ENCODE measurements at places on chromosomes 16 and 17.
A peak's percentile ranks its signal among the peaks of the same experiment; 100 is the strongest.

DNA sequence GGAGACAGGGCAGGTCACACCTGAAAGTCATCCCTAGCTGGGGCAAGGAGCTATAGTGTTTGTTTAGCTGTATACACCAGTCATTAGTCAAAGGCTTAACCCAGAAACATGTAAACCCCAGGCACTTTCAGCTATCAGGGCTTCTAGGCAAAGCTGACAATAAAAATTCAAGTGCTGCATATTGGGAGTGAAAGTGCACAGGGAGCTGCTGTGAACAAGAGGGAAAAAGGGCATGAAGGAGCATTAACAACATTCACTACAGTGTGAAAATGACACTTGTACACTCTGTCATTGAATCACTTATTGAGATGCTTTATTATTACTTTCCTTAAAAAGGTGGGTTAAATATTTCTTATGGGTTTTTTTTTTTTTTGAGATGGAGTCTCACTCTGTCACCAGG, 92.8 kb downstream of the HS3ST3B1 start:
- DNase-seq: no peak

DNA sequence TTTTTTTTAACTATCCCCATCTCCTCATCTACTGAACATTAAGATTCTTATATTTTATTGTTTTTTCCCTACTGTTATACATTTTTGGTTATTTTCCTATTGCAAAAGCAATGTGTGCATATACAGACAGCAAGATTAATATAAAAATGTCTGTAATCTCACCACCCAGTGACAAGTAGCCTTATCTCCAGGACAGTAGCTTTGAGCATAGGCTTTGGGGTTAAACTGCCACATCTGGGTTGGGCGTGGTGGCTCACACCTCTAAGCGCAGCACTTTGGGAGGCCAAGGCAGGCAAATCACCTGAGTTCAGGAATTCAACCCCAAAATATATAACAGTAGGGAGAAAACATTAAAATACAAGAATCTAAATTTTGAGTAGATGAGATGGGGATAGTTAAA, 27.4 kb upstream of the SSTR2 start:
- no peak for DNase-seq

DNA sequence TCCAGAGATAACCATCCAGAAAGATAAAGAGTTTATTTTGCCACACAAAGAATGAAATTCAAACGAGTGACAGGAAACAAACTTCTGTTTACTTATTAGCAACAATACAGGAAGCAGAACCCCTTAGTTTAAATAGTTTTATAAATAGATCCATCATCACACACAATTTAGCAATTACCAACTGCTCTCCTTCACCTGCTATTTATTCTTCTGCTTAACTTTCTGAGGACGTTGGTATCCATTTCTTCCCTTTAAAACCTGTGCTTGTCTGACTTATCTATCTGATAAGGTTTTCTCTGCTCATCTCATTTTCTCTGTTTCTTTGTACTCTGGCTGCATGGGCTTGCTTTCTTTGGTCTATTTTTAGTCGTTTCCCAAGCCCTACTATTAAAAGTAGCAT, 4.3 kb upstream of the ADAMTS18 start:
- no peak for DNase-seq

DNA sequence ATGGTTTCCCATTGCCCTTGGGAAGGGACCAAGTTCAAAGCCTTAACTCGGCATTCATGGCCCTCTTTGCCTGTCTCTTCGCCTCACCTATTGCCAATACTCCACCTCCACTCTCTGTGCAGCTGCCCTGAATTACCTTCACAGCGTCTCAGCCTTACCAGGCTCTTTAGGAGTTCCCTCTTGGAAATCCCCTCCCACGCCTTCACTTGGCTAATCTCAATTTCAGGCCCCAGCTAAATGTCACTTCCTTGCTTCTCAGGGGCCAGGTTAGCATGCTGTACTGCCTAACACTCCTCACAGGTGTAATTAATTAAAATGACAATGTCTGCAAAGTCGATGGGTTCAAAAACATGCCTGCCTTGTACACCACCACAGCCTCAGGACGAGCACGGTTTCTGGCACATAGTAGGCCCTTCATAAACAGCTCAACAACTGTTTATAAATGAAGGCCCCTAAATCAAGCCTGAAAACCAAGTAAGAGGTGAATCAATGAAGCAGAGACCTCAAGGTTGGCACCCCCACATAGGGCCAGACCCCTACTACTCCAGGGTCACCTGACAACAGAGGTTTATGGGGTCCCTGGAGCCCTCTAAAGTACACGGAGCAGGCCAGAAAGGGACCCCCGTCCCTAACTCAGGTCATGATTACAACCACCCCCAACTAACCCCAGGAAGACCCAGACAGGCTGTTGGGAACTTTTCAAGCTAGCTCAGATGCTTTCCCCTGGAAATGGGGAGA, 11.2 kb upstream of the EEF2K start:
- DNase-seq: no peak

GRCh38 chr16:50525716-50526115, 22.5 kb upstream of the NKD1 start:
- no peak for DNase-seq

DNA sequence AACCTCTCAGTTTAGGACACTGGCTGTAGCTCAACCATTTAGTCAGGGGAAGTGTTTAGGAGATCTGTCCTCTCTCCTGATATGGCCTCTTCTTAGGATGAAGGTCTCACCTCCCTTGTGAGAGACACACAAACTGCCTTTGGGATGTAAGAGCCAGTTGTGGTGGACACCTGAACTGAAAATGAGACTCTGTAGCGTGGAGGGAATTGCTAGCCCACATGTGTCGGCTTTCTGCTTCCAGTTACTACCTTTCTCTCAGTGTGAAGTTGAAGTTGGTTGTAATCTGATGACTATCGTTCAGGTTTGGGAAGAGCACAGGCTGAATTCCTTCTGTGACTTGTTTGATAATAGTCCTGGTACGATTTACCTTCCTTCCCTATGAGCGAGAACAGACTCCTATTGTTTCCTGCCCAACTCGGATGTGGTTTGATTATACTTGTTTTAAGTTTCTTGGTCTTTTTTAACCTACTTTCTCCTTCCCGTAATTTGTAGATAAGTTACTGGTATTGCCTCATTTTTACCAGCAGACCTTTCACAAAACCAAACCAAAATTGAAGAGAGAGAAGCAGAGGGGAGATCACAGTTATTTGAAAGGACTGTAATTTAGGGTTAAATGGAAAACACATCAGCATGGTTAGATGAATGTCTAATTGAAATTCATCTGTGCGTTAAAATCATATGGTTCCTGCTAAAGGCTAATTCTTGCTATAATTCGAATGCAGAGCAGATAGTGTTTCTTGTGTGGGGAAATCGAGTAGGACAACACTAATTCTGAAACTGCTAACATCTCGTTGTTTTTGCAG, 43.2 kb downstream of the CLEC16A start:
- DNase-seq: no peak

GRCh38 chr16:51163894-51164566, 13.0 kb upstream of the SALL1 start:
- no peak for DNase-seq

GRCh38 chr17:63550817-63551639, 751 bp downstream of the DCAF7 start:
- DNase-seq: peak; percentile 49

- no peak for DNase-seq
These were observed 217.4 kb downstream of the RPTOR start for GRCh38 chr17:80762076-80762475.

- no peak for DNase-seq
These were observed 28.6 kb upstream of the PIK3R6 start for GRCh38 chr17:8896087-8896486.

DNA sequence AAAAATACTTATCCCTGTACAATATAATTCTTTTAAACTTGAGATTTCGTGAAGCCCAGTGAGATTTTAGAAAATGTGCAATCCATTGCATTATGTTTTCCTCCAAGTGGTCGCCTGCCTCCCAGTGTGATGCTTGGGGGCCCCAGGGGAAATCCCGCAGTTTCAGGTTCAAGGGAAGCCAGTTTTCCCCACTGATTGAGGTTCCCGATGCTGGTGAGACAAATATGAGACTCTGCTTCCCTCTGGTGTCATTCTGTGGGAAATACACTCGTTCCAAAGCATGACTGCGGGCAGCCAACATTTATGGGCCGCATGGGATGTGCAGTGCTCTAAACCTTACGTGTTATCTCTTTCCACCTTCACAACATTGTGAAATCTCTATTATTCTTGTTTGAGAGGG, 200.8 kb downstream of the PRKCB start:
- no peak for DNase-seq

- DNase-seq: no peak
These were observed 28.3 kb upstream of the RPTOR start for GRCh38 chr17:80516171-80516932.

GRCh38 chr17:10623737-10624338, 33.3 kb downstream of the MYH3 start:
- no peak for DNase-seq

GRCh38 chr17:58320570-58321323, 7.8 kb downstream of the TSPOAP1 start:
- no peak for DNase-seq

GRCh38 chr16:75189638-75190245, 17.2 kb downstream of the CTRB2 start:
- no peak for DNase-seq

GRCh38 chr16:66859397-66860068, 15.3 kb downstream of the CA7 start:
- no peak for DNase-seq

GRCh38 chr17:80284631-80285030, 24.0 kb downstream of the RNF213 start:
- DNase-seq: no peak

- no peak for DNase-seq
These were observed 4.8 kb downstream of the PRR11 start for GRCh38 chr17:59160157-59161025.

- DNase-seq: no peak
These were observed 27.0 kb upstream of the MMD start for GRCh38 chr17:55448681-55449080.

- DNase-seq: no peak
These were observed 4.0 kb downstream of the WNT3 start for GRCh38 chr17:46814446-46814845.

DNA sequence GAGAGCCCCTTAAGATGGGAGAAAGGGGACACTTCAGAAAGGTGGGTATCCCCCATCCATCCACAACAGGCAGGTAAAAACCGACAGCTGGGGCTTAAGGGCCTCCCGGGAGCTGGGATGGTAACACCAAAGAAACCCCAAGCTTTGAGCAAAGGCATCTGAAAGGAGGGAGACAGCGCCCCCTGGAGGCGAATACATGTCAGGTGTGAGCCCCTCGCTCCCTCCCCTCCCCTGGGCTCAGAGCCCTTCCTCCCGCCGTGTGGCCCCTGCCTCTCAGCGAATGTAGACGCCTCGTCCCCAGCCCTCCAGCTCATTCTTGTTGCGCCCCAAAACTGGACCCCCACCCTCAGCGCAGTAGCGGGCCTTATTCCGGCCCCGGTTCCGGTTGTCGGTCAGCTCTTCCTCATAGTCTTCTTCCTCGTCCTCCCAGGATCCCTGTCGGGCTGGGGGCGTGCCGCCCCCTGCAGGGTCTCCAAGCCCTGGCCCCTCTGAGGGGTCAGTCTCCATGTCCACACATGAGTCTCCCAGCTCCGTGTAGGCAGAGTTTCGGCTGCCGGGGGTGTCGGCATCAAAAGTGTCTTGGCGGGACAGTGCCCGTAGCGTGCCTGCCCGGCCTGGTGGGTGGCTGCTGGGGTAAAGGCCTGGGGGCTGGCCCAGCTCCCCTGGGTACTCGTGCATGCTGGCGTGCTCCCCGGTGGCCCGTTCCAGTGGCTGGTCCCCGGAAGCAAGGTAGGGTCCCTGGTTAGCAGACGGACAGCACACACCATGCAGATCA, 9.1 kb upstream of the ARL5C start:
- DNase-seq: peak; percentile 30

DNA sequence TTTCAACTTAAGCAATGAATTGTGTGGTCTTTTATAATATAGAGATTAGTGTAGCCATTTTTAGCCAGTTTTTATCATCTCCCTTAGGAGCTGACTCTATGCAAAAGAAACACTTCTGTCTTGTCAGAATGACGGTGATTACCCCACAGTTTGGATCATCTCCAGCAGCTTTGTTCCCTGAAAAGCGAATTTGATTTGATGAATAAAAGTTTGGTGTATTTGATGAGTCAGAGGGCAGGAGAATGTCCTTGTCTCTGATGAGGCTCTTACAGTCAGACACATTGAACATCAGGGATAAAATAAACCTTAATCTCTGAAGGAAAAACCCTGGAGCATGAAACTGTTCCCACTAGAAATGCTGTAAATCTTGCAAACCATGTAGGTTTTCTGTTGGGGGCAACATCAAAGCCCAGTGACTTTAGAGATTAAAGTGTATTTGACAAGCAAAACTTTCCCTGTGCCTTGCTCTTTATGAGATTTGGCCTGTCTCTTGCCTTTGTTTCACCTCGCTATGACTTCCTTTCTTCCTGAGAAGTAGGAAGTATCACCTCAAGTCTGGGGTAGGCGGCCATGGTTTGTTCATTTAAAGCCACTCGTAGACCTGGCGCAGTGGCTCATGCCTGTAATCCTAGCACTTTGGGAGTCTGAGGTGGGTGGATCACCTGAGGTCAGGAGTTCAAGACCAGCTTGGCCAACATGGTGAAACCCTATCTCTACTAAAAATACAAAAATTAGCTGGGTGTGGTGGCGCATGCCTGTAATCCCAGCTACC, 209.3 kb downstream of the FTO start:
- no peak for DNase-seq

- DNase-seq: no peak
These were observed 7.1 kb downstream of the CORO7 start for GRCh38 chr16:4409081-4409932.

- no peak for DNase-seq
These were observed 18.3 kb upstream of the TMEM92 start for GRCh38 chr17:50255766-50256635.

DNA sequence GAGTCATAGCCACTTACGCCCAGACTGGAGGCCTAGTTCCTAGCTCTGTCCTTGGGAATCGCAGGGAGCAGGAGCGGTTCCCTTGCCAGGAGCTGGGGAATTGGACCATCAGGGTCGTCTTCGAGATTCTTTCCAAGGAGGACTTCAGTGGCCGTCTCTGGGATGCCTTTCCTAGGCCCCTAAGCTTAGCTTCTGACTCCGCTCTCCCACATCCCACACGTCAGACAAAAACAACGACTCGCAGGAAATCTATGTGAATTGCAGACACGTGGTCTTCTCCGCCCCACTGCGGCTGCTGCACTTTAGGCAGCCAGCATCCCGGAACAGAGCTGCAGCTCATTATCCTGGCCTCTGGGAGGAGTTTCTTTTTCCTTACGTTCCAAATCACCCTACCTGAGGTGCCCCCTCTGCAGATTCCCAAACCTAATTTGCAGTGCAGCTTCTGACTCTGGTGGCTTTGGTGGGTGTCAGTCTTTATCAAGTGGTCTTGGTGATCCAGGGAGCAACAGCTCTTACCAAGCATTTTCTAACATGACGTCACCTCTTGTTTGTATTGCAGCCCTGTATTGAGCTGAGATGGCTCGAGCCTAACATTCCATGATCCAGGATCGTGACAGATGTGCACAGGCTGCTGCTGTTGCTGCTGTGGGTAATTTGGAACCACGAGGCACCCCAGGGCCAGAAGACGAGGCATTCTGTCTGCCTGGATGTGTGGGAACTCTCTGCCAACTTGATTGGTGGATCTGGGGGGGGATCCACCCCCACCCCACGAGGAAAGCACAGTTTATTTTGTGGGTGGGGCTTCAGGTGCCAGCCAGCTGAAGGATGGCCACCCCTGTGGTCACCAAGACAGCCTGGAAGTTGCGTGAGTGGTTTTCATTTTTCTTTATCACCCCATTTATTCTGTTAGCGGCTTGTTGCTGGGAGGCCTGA, 1.1 kb downstream of the KATNB1 start:
- peak; percentile 11 for DNase-seq

- DNase-seq: no peak
These were observed 7.1 kb upstream of the MVD start for GRCh38 chr16:88669980-88670379.

GRCh38 chr16:74201576-74201975, 95.0 kb upstream of the PSMD7 start:
- no peak for DNase-seq

Measured in NCI-H1092 (cell line).